Astrocyte of the cerebellum (primary cell): ENCODE measurements at places on chromosomes 4 and X.

- DNase-seq = no peak
These were observed 10.7 kb upstream of the TRO start for GRCh38 chrX:54909941-54910340.

GRCh38 chrX:18871970-18872369, 111.9 kb downstream of the PHKA2 start:
- DNase-seq = no peak

GRCh38 chr4:3107691-3108121, 33.2 kb downstream of the HTT start:
- no peak for DNase-seq

DNA sequence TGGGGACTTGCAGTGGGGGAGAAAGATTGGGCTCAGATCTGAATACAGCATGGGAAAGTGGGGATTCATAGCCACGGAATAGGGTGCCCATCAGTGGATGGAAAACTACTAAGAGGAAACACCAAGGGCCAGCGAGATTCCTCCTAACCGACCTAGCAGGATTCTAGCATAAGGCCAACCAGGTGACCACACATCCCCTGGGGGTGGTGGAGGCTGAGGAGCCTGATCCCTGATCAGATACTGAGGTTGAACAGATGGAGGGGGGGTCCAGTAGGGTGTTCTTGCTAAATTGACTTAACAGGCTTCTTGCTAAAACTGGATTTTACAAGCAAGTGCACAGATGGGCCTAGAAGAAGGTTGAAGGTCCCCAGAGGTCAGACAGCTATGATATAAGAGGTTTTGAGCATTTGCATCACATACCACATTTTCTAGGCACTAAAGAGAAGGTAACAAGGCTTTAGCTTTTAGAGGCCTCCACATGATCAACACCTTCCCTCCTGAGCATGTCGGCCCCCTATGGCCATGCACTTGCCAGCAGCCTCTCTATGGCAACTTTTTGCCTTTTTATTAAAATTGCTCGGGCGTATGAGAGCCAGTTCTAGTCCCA, 69.1 kb upstream of the PUDP start:
- no peak for DNase-seq

DNA sequence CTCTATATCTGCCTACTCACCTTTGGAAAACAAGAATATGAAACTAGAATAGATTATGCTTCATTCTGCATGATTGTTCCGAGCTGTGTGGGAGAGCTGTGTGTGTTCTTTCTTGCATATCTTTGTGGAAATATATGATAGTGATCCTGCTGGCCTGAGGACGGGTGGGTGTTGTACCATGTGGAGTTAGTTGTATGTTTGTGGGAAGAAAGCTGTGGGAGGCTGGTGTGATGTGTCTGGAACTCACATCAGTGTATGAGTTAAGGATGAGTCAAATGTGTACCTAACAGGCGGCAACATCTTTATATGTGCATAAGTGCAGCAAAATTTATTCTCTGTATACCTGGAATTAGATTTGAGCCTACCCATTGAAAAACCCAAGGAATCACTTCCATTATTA, 208.1 kb upstream of the ADGRL3 start:
- DNase-seq = peak; percentile 27

- peak; percentile 27 for DNase-seq
These were observed 34.4 kb upstream of the ANXA3 start for GRCh38 chr4:78517050-78517652.

GRCh38 chrX:826448-826847, 195.9 kb downstream of the SHOX start:
- DNase-seq = no peak

- no peak for DNase-seq
These were observed 240.9 kb upstream of the VEGFC start for GRCh38 chr4:177033632-177034031.

- DNase-seq = no peak
These were observed 569 bp downstream of the ARFIP1 start for GRCh38 chr4:152780267-152780778.

DNA sequence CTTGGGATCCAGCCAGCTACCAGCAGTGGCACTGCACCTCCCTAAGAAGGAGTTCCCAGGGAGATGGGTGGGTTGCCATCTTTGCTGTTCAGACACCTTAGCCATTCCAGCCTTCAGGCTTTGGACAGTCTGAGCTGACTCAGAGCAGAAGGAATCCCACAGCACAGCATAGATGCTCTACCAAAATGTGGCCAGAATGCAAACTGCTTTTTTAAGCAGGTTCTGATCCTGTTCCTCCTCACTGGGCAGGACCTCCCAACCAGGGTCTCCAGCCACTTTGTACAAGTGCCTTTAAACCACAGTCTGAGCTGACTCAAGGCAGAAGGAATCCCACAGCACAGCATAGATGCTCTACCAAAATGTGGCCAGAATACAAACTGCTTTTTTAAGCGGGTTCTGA, 209.0 kb downstream of the NPNT start:
- DNase-seq = no peak

GRCh38 chr4:177532358-177532757, 90.1 kb upstream of the AGA start:
- no peak for DNase-seq

GRCh38 chr4:159498446-159499115, 395.7 kb downstream of the RAPGEF2 start:
- no peak for DNase-seq

GRCh38 chr4:105605493-105605892, 53.1 kb downstream of the ARHGEF38 start:
- DNase-seq = peak; percentile 70

DNA sequence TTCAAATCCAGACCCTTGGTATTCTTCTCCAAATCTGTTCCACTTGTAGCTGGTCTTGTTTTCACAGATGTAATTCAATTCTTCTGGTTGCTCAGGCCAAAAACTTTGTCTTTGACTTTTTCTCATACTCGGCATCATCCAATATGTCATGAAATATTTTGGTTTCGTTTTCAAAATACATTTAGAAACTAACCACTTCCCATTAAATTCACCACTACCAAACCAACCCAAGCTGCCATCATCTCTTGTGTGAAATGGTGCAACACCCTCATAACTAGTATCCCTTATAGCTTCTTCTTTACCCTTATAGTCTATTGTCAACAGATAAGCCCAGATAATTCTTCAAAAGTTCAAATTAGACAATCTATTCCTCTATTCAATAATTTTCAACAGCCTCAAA, 192.1 kb downstream of the PRR32 start:
- DNase-seq = no peak

DNA sequence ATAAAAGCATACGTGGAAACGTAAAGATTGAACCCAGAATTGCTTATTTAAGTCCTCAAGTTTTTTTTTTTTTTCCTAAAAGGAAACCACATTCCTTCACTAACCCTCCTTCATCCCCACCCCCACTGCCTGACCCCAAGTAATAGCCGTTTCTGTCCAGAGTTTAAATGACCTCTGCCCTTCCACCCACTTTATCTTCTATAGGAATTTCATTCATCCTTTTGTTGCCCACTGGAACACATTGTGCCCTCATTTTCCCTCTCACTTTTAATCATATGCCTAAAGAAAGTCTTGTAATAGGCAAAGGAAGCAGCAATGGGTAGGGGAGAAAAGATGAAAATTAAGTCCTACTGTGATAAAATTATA, 62.7 kb downstream of the SH3RF1 start:
- no peak for DNase-seq

GRCh38 chr4:158209825-158210807, at the start of gene TMEM144:
Gene TMEM144 (plus strand): TSS chr4:158210486. CDS start chr4:158212668, 2,182 bp downstream.
- peak; percentile 53 for DNase-seq

DNA sequence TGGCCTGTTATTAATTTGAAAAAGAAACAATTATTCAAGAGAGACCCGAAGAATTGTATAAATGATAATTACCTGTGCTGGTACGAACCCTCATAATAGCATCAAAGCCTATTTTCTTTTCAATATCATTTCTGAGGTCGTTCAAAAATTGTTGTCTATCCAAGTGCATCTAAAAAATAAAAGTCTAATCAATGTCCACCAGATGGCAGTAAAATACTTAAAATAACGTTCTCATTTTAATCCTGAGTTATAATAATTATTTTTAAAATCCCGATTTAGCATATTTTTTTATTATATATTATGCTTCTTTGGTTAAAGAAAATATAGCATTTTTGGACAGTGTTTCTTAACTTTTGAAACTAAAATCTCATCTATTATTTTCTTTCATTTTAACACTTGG, 55.7 kb downstream of the METTL14 start:
- DNase-seq = no peak

- no peak for DNase-seq
These were observed 11.0 kb downstream of the BCOR start for GRCh38 chrX:40086569-40087335.

- no peak for DNase-seq
These were observed 88.7 kb upstream of the TTC29 start for GRCh38 chr4:147034372-147034771.

- no peak for DNase-seq
These were observed 21.9 kb downstream of the GPRIN3 start for GRCh38 chr4:89285745-89286144.

GRCh38 chr4:141215030-141215429, 5.7 kb upstream of the ZNF330 start:
- DNase-seq = no peak

GRCh38 chr4:56316011-56316650, 71.2 kb downstream of the AASDH start:
- DNase-seq = no peak

- DNase-seq = no peak
These were observed 25.9 kb upstream of the PRDM5 start for GRCh38 chr4:120948382-120948781.

DNA sequence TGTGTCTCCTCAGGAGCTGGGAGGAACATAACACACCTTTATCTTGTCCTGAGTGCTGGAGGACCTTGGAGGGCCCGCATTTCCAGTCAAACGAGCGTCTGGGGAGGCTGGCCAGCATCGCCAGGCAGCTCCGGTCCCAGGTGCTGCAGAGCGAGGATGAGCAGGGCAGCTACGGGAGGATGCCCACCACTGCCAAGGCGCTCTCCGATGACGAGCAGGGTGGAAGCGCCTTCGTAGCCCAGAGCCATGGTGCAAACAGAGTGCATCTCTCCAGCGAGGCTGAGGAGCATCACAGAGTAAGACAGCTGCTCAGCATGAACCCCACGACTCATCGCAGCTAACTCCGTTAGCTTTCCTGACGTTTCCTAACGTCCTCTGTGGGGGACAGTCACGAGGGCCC, 430 bp downstream of the TRIML1 start:
- DNase-seq = no peak

DNA sequence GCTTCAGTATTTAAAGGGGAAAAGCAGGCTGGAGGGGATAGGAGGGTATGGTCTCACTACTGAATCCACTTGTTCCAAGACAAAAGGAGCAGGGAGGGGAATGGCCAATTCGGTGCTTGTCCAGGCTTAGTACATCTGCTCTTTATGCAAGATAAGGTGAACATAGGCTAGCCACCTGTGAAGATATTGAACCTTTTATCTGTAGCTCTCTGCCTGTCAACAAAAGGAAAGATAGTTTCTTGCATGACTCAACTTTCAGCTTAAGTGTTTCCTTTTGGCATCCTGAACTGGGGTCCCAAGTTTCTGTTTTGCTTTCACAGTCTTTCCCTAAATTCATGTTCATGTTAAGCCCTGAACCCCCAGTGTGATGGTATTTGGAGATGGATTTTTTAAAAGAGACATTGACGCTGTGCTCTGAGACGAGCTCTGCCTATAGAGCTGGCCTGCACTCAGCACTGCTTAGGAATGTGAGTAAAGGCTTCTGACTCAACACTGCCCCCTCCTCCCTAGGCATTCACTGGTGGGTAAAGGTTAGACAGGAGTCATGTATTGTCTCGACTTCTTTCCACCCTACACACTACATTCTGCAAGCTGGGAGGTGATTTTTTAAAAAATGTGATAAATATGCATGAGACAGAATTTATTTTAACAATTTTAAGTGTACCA, 28.2 kb downstream of the FAM149A start:
- DNase-seq = peak; percentile 15

DNA sequence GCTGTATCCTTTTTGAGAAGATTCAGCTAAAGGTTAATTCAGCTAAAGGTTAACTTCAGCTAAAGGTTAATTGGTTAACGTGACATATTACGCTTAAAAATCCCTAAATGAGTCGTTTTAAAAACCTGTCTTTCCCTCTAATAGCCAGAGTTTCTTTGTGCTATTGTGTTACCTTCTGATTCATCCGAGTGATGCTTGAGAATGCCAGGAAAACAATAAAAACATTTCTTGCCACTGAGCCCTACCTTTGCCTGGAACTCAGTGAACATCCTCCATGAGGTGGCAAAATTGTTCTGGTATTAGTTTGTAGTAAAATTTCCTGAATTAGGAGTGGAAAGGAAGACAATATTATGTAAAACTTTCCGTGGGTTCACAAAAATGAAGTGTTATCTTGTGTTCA, 13.7 kb upstream of the TMPRSS11E start:
- DNase-seq = no peak

GRCh38 chr4:154433543-154433942, 58.1 kb downstream of the DCHS2 start:
- no peak for DNase-seq

GRCh38 chr4:6674500-6675149, 19.1 kb upstream of the S100P start:
- no peak for DNase-seq

GRCh38 chrX:134695999-134696398, 37.7 kb upstream of the PLAC1 start:
- DNase-seq = no peak

GRCh38 chr4:145234091-145234706, 53.8 kb upstream of the OTUD4 start:
- peak; percentile 33 for DNase-seq

DNA sequence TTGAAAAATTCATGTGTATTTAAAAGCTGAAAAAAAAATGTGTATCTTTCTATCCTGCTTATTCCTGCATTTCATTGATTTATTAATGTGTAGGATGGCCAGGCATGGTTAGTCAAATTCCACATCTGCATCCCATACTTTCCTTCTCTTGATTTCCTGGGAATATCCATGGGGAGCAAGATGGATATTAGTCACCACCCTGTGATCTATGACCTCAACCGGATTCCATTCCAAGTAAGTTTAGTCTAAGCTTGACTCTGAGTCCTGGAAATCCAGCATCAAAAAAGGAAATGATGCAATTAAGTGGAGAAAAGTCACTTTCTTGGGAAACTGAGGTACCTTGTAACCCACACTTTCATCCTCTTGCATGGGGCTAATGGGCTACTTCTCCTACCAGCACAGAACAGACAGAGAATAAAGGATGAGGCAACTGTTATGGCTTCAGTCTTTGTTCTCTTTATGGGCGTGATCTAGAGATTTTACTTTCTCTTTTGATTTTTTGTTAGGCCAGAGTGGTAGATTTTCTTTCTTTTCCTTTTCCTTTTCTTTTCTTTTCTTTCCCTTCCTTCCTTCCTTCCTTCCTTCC, 17.1 kb upstream of the BEX4 start:
- no peak for DNase-seq
